ENCODE measurements at places on chromosomes 12 and 14.

GRCh38 chr12:76781321-76781720, 17.4 kb downstream of the ZDHHC17 start:
- DNase-seq, result no peak

DNA sequence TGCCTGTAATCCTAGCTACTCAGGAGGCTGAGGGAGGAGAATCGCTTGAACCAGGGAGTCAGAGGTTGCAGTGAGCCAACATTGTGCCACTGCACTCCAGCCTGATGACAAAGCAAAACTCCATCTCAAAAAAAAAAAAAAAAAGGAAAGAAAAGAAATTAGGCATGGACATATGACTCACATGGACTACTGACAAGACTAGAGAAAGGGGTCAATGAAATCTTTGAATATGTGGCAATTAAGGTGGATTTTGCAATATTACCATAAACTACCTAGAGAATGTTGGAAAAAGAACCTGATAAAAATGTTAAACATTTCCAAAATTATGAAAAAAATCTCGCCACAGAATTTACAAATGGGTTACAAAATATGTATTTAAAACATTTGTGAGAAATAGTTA, 873.6 kb downstream of the C12orf50 start:
- DNase-seq, result no peak

- DNase-seq, result no peak
Measured at GRCh38 chr14:98819132-98819866, 452.7 kb downstream of the BCL11B start.

DNA sequence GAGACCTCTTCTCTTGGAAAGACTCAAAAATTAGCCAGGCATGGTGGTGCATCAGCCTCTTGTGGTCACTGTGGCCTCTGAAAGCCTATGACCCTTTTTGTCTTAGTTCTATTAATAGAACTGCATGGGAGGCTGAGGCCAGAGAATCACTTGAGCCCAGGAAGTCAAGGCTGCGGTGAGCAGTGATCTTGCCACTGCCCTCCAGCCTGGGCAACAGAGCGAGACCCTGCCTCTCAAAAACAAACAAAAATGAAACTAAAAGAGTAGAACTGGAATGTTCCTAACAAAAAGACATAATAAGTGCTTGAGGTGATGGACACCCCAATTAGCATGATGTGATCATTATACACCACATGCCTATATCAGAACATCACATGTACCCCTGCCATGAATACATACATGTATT, 197.0 kb upstream of the EEA1 start:
- DNase-seq, result no peak

- no peak for DNase-seq
Measured at GRCh38 chr12:55972042-55972441, 1.8 kb upstream of the RAB5B start.

GRCh38 chr12:69240631-69240995, 1.2 kb downstream of the CPSF6 start:
- DNase-seq, result peak; percentile 24

DNA sequence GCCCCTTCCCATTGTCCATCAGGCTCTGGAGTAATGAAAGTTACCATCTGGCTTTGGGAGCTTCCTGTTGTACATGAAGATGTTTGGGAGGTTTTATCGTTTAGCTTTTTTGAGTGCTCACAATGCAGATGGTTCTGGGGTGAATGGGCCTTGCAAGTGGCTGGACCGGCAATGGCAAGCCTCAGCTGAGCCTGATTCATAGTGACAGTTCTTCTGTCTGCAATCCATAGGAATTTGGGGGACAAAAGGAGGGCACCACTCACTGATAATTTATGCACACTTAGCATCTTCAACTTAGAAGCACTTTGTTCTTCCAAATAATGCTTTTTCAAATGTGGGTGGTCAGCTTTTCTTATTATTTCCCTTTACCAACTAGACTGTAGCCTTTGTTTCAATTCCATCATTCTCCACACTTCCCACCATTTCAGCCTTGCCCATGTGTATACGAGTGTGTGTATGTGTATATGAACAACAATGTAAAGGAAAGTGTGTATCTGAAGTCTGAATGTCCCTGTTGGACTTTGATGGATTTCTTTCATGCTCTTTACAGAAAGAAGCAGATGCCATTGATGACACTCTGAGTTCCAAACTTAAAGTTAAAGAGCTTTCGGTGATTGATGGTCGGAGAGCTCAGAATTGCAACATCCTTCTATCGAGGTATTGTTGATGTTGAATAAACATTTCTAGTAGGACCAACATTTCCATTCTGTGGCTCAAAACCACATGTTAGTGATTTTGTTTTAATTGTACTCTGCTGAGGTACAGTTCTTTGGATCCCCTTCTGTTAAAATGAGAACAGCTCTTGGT, 125.5 kb downstream of the GPR135 start:
- DNase-seq, result no peak

- no peak for DNase-seq
Measured at GRCh38 chr12:27246774-27247173, 2.7 kb downstream of the STK38L start.

DNA sequence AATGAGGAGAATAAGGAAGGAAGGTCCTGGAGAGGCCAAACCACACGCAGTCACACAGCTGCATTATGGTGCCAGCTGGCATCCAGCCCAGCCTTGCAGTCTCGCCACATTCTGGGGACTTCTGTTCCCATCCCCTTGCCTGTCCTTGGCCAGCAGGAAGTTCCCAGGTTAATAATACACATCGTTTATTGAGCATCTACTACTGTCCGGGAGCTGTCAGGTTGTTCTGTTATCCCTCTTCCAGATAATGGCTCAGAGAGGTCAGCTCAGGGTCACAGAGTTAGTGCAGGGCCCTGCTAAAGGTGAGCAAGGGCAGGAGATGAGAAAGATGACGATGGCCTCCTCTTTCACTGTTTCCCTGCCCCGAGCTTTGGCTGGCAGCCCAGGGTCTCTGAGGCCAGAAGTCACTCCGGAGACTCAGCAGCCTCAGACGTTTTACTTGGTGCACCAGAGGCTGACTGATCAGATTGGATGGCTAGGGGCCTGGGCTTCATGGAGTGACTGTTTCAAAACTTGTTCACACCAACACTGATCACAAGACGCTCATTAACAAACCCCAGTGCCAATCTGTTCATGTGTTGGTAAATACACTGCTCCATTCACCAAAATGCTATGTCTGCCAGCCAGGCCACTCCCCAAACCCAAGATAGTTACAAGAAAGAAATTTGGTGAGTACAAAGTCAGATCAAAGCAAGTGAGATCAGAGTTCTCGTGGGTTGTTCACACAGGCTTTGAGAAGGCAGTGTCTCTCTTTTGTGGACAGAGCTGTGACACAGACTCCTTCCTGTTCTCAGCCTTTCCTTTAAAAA, 79.2 kb downstream of the B4GALNT3 start:
- DNase-seq, result peak; percentile 69

DNA sequence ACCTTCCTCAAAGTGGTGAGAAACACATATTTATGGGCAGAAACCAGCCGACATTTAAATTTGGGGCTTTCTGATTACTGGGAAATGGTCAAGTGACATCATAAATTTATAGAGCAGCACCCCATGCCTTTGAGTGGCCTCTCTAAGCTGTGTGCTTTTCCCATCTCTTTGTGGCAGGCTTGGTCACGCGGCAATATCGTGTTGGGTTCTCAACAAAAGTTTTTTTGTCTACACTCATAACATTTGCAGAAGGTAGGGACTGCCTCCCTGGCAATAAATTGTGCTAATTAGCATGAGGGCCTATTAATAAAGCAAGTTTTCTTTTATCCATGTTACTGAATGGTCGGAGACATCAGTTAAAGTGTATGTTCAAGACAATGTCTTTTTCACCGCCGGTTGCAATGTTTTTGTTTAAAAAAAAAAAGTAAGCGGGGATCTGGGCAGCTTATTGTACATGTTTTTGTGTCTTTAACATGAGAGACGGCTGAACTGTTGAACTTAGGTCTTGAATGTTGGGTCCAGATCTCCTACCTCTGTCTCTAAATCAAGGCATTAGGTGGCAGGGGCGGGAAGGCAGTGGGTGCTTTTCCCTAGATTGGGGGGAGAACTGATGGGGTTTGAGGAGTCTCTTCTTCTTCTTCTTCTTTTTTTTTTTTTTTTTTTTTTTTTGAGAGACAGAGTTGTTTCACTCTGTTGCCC, 193.3 kb downstream of the PHETA1 start:
- no peak for DNase-seq

DNA sequence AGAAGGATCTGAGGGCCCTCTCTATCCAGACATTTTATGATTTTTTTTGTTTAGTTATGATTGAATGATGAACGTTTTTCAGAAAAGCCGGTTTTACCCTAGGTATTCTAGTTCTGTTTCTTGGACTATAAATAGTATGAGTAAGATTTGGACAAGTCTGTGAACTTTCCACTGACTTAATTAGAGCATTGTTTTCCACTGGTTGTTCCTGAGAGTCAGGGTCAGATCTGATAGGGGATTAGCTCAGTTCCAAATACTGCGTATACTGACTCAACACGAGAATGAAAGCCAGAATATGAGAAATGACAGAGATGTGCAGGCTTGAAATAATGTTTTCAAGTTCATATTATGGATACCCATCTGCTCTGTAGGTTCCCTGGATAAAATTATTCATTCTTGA, 361.6 kb downstream of the AEBP2 start:
- peak; percentile 39 for DNase-seq

DNA sequence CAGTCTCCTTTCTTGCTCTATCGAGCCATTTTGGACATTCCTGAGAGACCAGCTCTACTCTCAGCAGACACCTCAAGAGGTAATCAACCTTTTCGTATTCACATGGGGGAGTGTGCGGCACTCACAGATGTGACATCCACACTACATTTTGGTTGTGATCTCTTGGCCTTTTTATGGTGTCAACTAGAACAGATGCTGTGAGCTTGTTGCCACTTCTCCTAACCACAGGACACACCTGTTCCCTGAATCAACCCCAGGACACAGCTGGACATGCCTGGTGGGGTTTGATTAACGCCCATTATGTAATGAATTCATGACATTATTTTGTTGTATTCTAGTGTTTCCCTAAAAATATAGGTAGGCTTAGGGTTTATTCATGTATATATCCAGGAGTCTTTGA, 1143.6 kb downstream of the TMEM121 start:
- no peak for DNase-seq

GRCh38 chr12:29843036-29843435, 59.3 kb upstream of the TMTC1 start:
- peak; percentile 25 for DNase-seq

GRCh38 chr12:111993292-111994150, 19.4 kb downstream of the TMEM116 start:
- no peak for DNase-seq

DNA sequence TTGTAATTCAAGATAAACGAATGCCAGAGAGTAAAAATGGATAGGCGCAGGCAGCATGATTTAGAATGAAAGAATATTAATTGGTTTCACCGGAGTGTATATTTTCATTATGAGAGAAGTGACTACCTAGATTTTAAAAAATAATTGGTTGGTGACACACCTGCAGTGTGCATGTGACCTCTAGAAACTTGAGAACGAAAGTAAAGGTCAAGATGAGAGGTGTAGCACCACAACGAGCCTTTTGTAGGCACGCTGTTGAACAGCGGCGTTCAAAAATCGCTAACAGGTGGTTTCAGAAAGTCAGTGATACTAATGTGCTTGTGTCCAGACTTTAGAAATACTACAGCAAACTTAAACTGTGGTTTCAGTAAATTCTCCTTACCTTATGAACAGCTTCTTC, 123.8 kb downstream of the NPAS3 start:
- DNase-seq, result no peak
